Stimulated activated CD4-positive, alpha-beta T cell treated with anti-CD3 and anti-CD28 coated beads, Interleukin-1b, Interleukin-23, amount 100 ng/mL, for 48 hours (primary cell): ENCODE measurements at places on chromosomes 3 and 15.

DNA sequence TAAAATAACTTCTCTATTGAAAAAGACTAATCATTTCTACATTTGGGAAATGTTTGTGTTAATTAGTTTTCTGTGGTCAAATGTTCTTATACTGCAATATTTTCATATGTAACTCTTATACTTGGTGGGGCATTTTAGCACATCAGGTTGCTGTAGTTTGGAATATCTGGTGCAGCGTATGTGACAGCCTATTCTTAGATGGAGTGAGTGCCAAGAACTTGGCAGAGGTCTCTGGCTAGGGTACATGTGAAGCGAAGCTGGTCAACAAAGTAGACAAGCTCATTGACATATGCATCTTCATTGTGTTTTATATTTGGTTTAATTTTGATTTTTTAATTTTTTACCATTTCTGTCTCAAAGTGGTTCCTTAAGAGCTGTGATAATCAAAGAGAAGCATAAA, 53.2 kb downstream of the CHAC1 start:
- no peak for DNase-seq

GRCh38 chr15:33735637-33736247, 232.6 kb upstream of the CHRM5 start:
- DNase-seq = no peak

GRCh38 chr3:126125341-126125740, 41.4 kb upstream of the SLC41A3 start:
- no peak for DNase-seq

- DNase-seq = no peak
Measured at GRCh38 chr3:134601539-134602439, 49.0 kb downstream of the KY start.

DNA sequence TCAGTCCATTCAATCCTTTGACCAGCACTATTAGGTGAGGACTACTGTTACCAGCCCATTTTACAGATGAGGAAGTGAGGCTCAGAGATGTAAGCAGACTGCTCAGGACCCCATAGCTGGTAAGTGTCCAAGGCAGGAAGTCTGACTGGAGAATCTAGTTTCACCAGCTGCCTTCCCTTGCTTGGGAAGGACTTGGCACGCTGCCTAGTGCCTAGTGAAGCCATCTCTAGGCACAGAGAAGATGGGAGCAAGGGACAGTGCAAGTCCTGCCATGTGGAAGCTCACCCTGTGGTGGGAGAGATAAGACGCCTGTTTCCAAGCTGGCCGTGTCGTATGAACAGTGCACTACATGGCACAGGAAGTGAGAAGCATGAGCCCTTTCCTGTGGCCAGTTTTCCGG, 111.8 kb upstream of the TMC3 start:
- DNase-seq = no peak

DNA sequence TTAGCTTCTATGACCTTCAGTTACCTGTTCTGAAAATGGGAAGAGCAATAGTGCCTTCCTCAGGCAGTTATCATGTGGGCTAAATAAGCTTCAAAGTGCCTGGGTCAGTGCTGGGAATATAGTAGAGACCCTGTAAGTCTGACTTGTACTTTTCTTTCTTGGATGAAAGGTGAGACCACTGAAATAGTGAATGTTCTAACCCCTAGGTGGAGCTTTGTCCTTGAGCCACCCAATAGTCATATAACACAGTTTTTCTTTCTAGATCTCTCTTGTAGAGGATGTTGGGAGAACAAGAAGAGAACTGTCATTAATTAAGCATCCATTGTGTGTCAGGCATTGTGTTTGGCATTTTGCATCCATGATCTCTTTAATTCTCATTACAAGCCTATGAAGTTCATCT, 13.0 kb upstream of the BFSP2 start:
- DNase-seq = no peak

- DNase-seq = no peak
Measured at GRCh38 chr3:71033681-71034220, 549.8 kb downstream of the FOXP1 start.

- DNase-seq = no peak
Measured at GRCh38 chr3:187014417-187014864, 84.1 kb downstream of the ST6GAL1 start.
